WTC11 (cell line): ENCODE measurements at places on chromosomes 5 and 9. TPM values are rescaled to one million over a fixed set of nuclear protein-coding genes. Genes with fewer than 3 reads are reported as not detected.
A peak's percentile ranks its signal among the peaks of the same experiment; 100 is the strongest.

Gene LAMC3
- 35.9 to 50.9 TPM (median 36.0 TPM) in 3 replicates for total RNA-seq

DNA sequence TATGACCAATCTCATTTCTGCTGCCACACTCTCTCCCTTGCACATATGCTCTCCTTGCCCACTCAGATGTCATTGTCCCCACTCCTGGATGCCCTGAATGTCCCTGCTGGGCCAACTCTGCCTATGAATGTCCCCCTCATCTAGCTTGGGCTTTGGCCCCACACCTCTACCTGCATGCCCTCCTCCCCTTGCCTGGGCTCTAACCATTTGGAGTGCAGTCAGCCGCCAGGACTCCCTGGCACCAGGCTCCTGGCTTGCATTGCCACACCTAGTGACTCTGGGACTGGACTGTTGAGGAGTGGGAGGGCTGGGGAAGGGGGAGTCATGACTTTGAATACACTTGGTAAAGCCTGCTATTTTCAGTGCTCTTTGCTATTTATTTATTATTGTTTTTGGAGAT is 41.6 kb upstream of the POMT1 start:
- H3K4me3 ChIP-seq, result no peak overlapping the region
- H3K36me3 ChIP-seq, result peaks cover 88% of the 10 kb centered on the region
- peak overlapping the region; percentile 32 for H3K27ac ChIP-seq
- no peak for DNase-seq
- H3K4me1 ChIP-seq, result no peaks in the 10 kb centered on the region
- H3K27me3 ChIP-seq, result no peaks in the 10 kb centered on the region

GRCh38 chr5:35284364-35284763 is 54.1 kb upstream of the PRLR start:
- peaks cover 38% of the 10 kb centered on the region for H3K36me3 ChIP-seq
- H3K4me1 ChIP-seq, result no peaks in the 10 kb centered on the region
- H3K4me3 ChIP-seq, result no peak overlapping the region
- no peak for DNase-seq
- H3K27me3 ChIP-seq, result no peaks in the 10 kb centered on the region; the same call in 1 of the 2 replicates

- H3K27me3 ChIP-seq, result no peaks in the 10 kb centered on the region
- no peak for DNase-seq
- H3K4me3 ChIP-seq, result no peak overlapping the region
- no peaks in the 10 kb centered on the region; the same call in 1 of the 2 replicates for H3K36me3 ChIP-seq
- H3K27ac ChIP-seq, result no peak overlapping the region
Measured at GRCh38 chr5:73948720-73949119, 322.7 kb downstream of the ARHGEF28 start.

Gene KCNN2
- 11.9 to 13.1 TPM (median 12.0 TPM) in 3 replicates for total RNA-seq

- peaks cover 9% of the 10 kb centered on the region for H3K4me1 ChIP-seq
- no peaks in the 10 kb centered on the region for H3K36me3 ChIP-seq
- peaks cover 6% of the 10 kb centered on the region; the same call in 1 of the 2 replicates for H3K27me3 ChIP-seq
- no peak overlapping the region for H3K27ac ChIP-seq
- DNase-seq, result no peak
- H3K4me3 ChIP-seq, result no peak overlapping the region
Measured at GRCh38 chr5:171544913-171545765, 125.7 kb downstream of the FGF18 start.

Gene CMBL
- 26.7 to 34.0 TPM (median 27.7 TPM) in 3 replicates for total RNA-seq

GRCh38 chr5:154868702-154869101 is 10.3 kb downstream of the CNOT8 start:
- no peaks in the 10 kb centered on the region for H3K27me3 ChIP-seq
- H3K36me3 ChIP-seq, result peaks cover 62% of the 10 kb centered on the region
- peak; percentile 42 for DNase-seq
- H3K4me3 ChIP-seq, result no peak overlapping the region

- no peak overlapping the region for H3K27ac ChIP-seq
- peaks cover 32% of the 10 kb centered on the region for H3K4me1 ChIP-seq
- H3K4me3 ChIP-seq, result no peak overlapping the region
- DNase-seq, result no peak
Measured at GRCh38 chr5:115100319-115100955, 69.3 kb downstream of the TRIM36 start.

Gene TNC
- 3.3 to 4.5 TPM (median 3.6 TPM) in 3 replicates for total RNA-seq

Gene RETREG1
- 1.8 to 2.2 TPM (median 2.0 TPM) in 3 replicates for total RNA-seq

GRCh38 chr5:3385991-3386519 is 209.6 kb upstream of the IRX1 start:
- H3K27me3 ChIP-seq, result no peaks in the 10 kb centered on the region
- no peak for DNase-seq
- H3K36me3 ChIP-seq, result no peaks in the 10 kb centered on the region

GRCh38 chr9:98121058-98121457 is 2.0 kb upstream of the TRIM14 start:
- H3K27ac ChIP-seq, result no peak overlapping the region
- no peak overlapping the region for H3K4me3 ChIP-seq
- peaks cover 11% of the 10 kb centered on the region for H3K36me3 ChIP-seq
- DNase-seq, result no peak

Gene CTNND2
- 8.6 to 11.9 TPM (median 10.4 TPM) in 3 replicates for total RNA-seq

- peaks cover 22% of the 10 kb centered on the region for H3K36me3 ChIP-seq
- H3K27ac ChIP-seq, result peak overlapping the region; percentile 98
- H3K4me1 ChIP-seq, result peaks cover 72% of the 10 kb centered on the region
- H3K4me3 ChIP-seq, result peak overlapping the region; percentile 46
Measured at GRCh38 chr5:15554542-15554941, 54.6 kb downstream of the FBXL7 start.

Gene ZDHHC11B
- 2.3 to 4.4 TPM (median 3.1 TPM) in 3 replicates for total RNA-seq

- no peaks in the 10 kb centered on the region for H3K27me3 ChIP-seq
- DNase-seq, result no peak
- peaks cover 5% of the 10 kb centered on the region for H3K36me3 ChIP-seq
- peaks cover under 1% of the 10 kb centered on the region; the same call in 1 of the 2 replicates for H3K4me1 ChIP-seq
Measured at GRCh38 chr5:154412925-154413324, 32.9 kb upstream of the SAP30L start.

Gene GTF2H2
- 30.1 to 38.9 TPM (median 34.9 TPM) in 3 replicates for total RNA-seq

DNA sequence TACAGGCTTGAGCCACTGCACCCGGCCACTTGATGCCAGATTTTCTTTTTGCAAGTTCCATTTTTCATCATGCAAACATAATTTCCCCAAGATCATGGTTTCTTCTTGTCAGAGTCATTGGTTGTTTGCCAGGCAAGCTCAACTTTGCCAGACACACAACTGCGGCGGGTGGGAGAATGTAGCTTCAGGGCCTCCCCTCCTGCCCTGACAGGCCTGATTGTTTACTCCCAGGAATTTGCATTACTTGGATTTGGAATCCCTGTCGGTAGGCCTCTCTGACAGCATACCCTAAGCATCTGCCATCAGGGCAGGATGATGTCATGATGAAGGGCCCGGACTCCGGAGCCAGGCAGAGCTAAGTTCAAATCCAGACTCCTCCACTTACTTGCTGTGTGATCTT is 15.1 kb downstream of the RPS14 start:
- H3K4me1 ChIP-seq, result no peaks in the 10 kb centered on the region
- H3K27ac ChIP-seq, result no peak overlapping the region
- no peak overlapping the region for H3K4me3 ChIP-seq
- DNase-seq, result no peak
- peaks cover 3% of the 10 kb centered on the region; the same call in 1 of the 2 replicates for H3K27me3 ChIP-seq

Gene CYLC2
- total RNA-seq, result not detected in 3 replicates

GRCh38 chr5:15577132-15577531 is 77.2 kb downstream of the FBXL7 start:
- H3K27ac ChIP-seq, result no peak overlapping the region
- peaks cover 12% of the 10 kb centered on the region for H3K4me1 ChIP-seq
- no peak for DNase-seq
- peaks cover 13% of the 10 kb centered on the region for H3K36me3 ChIP-seq
- no peak overlapping the region for H3K4me3 ChIP-seq

Gene NOXA1
- total RNA-seq, result 2.9 to 5.9 TPM (median 4.8 TPM) in 3 replicates

DNA sequence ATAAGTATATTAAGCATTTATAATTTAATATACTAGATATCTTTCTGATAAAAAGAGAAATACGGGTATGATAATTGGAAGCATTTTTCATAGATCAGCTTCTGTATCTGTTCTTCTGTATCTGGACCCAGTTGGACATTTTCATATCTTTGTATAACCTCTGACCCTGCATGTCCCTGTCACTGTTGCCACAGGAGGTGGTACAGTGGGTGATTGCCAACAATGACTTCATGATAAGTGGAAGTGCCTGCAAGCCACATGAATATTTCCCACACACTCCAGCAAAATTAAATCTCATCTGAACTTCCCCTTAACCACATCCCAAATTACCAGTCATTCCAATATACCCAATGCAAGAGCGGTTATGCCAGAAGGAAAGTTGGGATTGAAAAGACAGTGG is 376.4 kb downstream of the ARRDC3 start:
- no peaks in the 10 kb centered on the region for H3K4me1 ChIP-seq
- H3K4me3 ChIP-seq, result no peak overlapping the region
- no peak overlapping the region for H3K27ac ChIP-seq

DNA sequence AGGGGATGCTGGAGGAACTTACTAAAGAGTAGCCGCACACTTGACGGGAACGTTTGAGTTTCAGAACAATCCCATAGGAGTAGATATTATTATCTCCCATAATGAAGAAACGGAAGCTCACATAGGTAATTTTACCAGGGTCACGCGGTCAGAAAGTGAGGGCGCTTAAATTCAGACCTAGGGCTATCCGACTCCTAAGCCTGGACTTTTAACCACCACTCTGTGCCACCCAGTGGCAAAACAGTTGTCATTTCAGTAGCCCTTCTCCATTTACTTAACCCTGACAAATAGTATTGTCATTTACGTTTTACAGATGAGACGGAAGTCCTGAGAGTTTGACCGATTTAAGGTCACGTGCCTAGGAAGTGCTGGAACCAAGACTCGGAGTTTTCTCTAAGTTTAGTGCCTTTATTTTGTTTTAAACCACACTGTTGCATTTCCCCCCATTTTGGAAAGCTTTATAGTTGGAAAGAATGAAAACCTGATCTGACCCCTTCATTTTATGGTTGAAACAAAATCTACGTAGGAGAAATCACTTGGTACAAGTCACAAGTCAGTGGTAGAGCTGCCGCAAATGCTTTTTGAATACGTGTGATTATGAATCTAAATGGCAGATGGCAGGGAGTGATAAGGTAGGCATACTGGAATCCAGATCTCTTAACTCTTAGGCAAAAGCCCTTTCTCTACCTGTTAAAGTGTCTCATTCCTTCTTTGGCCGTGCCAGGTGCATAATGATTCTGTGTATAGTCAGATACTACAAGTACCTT is 650 bp downstream of the MRRF start:
- no peaks in the 10 kb centered on the region for H3K27me3 ChIP-seq
- no peak for DNase-seq
- peaks cover 20% of the 10 kb centered on the region for H3K4me1 ChIP-seq
- H3K36me3 ChIP-seq, result peaks cover 9% of the 10 kb centered on the region
- H3K27ac ChIP-seq, result peak overlapping the region; percentile 99

DNA sequence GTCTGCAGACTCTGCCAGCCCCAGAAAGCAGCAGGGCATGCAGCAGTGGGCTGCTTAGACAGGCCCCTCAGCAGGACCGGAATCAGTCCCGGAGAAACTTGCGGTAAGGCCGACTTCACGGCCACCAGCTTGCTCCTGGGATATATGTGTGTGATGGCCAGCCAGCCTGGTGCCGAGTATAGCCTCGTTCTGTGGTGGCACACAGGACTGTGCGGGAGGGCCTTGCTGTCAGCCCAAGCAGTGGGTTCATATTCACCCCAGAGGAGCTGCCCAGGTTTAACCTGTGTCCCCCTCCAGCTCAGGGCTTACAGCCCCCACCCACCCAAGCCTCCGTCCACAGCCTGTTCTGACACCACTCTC is 112.9 kb downstream of the DAB2IP start:
- H3K4me1 ChIP-seq, result 0 out of 2 replicates have a peak, but pooled peaks cover 3% of the 10 kb centered on the region
- no peaks in the 10 kb centered on the region for H3K27me3 ChIP-seq
- no peak for DNase-seq
- H3K4me3 ChIP-seq, result no peak overlapping the region

Gene TMC1
- 0.31 to 0.41 TPM (median 0.32 TPM) in 3 replicates for total RNA-seq

DNA sequence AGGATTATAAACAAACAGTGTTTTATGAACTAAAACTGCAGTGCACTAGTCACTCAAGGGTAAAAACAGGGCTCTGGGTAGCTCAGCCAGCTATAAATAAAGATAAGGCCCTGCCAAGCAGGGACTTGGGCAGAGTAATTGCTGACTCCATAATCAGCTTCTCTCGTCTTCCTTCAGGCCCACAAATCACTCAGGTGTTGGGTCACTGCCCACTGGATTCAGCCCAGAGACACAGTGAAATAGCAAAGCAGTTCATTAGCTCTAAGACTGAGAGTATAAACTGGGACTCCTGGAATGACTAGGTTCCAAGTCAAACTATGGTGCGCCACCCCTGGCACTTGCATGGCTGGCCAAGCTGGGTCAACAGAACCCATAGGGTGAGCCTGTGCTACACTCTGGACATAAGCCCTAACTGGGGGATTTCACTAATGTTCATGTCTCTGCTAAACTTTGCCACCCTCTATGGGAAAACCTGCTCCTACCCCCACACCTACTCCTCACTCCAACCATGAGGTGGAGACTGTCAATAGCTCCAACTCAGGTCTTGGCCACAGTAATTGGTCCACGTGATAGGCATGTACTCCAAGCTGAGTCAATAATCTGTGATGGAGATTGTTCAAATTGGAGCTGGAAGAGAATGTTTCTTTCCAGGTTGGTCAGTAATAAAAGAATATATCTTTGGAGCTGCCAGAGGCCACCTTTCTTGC is 158.5 kb downstream of the SLIT3 start:
- no peaks in the 10 kb centered on the region for H3K36me3 ChIP-seq
- H3K4me1 ChIP-seq, result no peaks in the 10 kb centered on the region
- no peaks in the 10 kb centered on the region; the same call in 1 of the 2 replicates for H3K27me3 ChIP-seq
- no peak overlapping the region for H3K4me3 ChIP-seq

Gene SPATA31A3
- not detected in 3 replicates for total RNA-seq

DNA sequence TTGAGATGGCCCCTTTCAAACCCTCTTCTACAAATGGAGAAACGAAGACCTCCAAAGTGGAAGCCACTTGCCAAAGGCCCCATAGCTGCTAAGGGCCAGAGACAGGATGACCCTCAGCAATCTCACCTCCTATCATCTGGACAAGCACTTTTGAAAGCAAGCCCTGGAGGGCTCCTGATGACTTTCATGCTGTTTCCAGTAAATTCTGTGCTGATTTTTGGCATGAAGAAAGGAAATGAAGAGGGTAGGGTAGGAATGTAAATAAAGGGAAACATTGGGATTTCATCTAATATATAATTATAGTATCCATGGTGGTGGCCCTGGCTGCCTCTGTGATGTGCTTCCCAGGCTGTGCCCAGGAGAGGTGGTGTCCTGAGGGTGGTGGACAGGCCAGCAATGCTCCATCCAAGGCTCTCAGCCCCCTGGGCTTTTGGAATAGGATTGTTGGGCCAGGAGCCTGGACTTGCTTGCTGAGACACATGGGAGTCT is 208.0 kb upstream of the TRIM32 start:
- H3K27ac ChIP-seq, result no peak overlapping the region
- no peaks in the 10 kb centered on the region for H3K36me3 ChIP-seq
- no peak overlapping the region for H3K4me3 ChIP-seq
- no peak for DNase-seq
- no peaks in the 10 kb centered on the region for H3K27me3 ChIP-seq

- no peaks in the 10 kb centered on the region; the same call in 1 of the 2 replicates for H3K4me1 ChIP-seq
- peaks cover 7% of the 10 kb centered on the region; the same call in 1 of the 2 replicates for H3K36me3 ChIP-seq
- no peak overlapping the region for H3K4me3 ChIP-seq
- no peaks in the 10 kb centered on the region for H3K27me3 ChIP-seq
Measured at GRCh38 chr5:127418367-127418766, 99.1 kb upstream of the PRRC1 start.

Gene GCNT4
- total RNA-seq, result 0.71 to 1.8 TPM (median 0.80 TPM) in 3 replicates

GRCh38 chr5:150626853-150627276 is 13.6 kb upstream of the SYNPO start:
- no peaks in the 10 kb centered on the region for H3K36me3 ChIP-seq
- H3K4me3 ChIP-seq, result no peak overlapping the region
- peaks cover 7% of the 10 kb centered on the region for H3K4me1 ChIP-seq
- peaks cover 31% of the 10 kb centered on the region for H3K27me3 ChIP-seq
